ENCODE measurements at places on chromosomes 4 and X.

GRCh38 chr4:23942471-23942870 is 52.6 kb upstream of the PPARGC1A start:
- DNase-seq = no peak

- no peak for DNase-seq
Observed at GRCh38 chr4:186307916-186308315, 41.9 kb downstream of the F11 start.

DNA sequence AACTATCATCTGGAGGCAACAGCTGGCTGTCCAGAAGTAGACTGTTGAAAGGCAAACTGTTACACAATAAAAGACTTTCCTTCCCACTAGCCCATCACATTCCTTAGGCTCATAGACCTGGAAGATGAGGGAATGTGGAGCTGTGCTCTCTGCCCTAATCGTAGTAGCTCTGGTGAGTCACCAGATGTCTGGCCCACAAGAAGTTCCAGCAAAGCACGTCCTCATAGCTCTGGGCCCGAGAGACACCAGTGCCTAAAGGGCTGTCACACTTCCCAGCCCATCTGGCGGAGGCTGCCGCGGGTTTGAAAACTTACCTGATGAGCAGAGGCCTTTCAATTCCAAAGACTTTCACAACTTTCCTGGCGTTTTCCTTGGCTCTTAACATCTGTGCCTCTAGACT is 81.7 kb upstream of the STOX2 start:
- no peak for DNase-seq

DNA sequence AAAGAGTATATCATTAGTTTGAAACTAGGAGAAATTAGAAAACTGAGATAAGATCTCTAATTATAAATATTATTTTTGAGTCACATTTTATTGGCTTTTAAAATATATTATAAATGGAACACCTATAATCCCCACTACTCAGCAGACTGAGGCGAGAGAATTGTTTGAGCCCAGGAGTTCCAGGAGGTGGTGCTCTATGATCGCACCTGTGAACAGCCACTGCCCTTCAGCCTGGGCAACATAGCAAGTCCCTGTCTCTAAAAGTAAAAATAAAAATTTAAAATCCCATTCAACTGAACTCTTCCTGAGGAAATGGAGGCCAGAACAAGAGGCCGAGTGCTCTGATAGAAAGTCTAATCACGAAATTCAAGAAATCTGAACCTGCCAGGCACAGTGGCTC is 6.3 kb upstream of the C4orf36 start:
- no peak for DNase-seq

All from stimulated activated CD4-positive, alpha-beta T cell treated with anti-CD3 and anti-CD28 coated beads, Interleukin-15, amount 100 ng/mL, for 1 hour (primary cell).